ENCODE measurements at places on chromosomes 2 and 18. TPM values are rescaled to one million over a fixed set of nuclear protein-coding genes. Genes with fewer than 3 reads are reported as not detected.

Gene TLX2
- total RNA-seq, result 0.46 TPM

Gene HRH4
- not detected for total RNA-seq

Gene SLC4A3
- 2.9 TPM for total RNA-seq

Gene SOCS6
- total RNA-seq, result 21.9 TPM

Gene SPRED2
- 8.6 TPM for total RNA-seq

Gene RAB6C
- total RNA-seq, result not detected

Gene HOXD11
- not detected for total RNA-seq

Gene CRACDL
- total RNA-seq, result not detected

Gene ERBB4
- not detected for total RNA-seq

Gene MOGAT1
- total RNA-seq, result not detected

Gene SLC11A1
- 0.11 TPM for total RNA-seq

Gene SULT1C4
- total RNA-seq, result not detected

Gene ANKRD30BL
- total RNA-seq, result not detected

Gene PROKR1
- not detected for total RNA-seq

Gene GALNT5
- total RNA-seq, result 70.6 TPM

Gene ANKMY1
- 7.8 TPM for total RNA-seq

Gene RTP5
- not detected for total RNA-seq

Gene FBXO15
- 0.51 TPM for total RNA-seq

Gene CRYGA
- total RNA-seq, result not detected

Gene CABYR
- total RNA-seq, result 0.64 TPM

Gene DYNAP
- total RNA-seq, result not detected

Gene PCARE
- not detected for total RNA-seq

Gene ABCB11
- total RNA-seq, result not detected

Gene ODC1
- 175 TPM for total RNA-seq

Gene HOXD12
- not detected for total RNA-seq

Gene MGAT4A
- 0.17 TPM for total RNA-seq

Gene IER3IP1
- 29.2 TPM for total RNA-seq

Gene ERICH2
- total RNA-seq, result not detected

Gene BOLL
- total RNA-seq, result not detected

Gene NR4A2
- total RNA-seq, result 0.13 TPM

Gene C2orf81
- total RNA-seq, result 0.63 TPM

Gene CFC1
- not detected for total RNA-seq

Gene POTEJ
- not detected for total RNA-seq

Gene DPP10
- not detected for total RNA-seq

Gene DNER
- 3.5 TPM for total RNA-seq

Gene CCDC85A
- total RNA-seq, result 0.57 TPM

Gene CACNB4
- 0.11 TPM for total RNA-seq

Gene AKAIN1
- not detected for total RNA-seq

Gene FBXO48
- 0.64 TPM for total RNA-seq

Gene REEP1
- total RNA-seq, result 0.52 TPM

Gene TEX44
- total RNA-seq, result not detected

Gene FAM110C
- total RNA-seq, result not detected

Gene MC5R
- total RNA-seq, result not detected

Gene TMEM37
- not detected for total RNA-seq

Gene CLEC4F
- total RNA-seq, result not detected

Gene USP40
- total RNA-seq, result 30.0 TPM

Gene CYTIP
- 1.7 TPM for total RNA-seq

Gene VWC2L
- not detected for total RNA-seq

Gene MFF
- 90.2 TPM for total RNA-seq

Gene FBXO41
- 4.0 TPM for total RNA-seq

Gene YES1
- total RNA-seq, result 112 TPM

Gene ADD2
- not detected for total RNA-seq

Gene TMEM17
- total RNA-seq, result 2.5 TPM

Gene REG3A
- total RNA-seq, result not detected

Gene ALPG
- not detected for total RNA-seq

Gene PPP1R1C
- total RNA-seq, result 2.0 TPM

Gene SKA1
- total RNA-seq, result 47.3 TPM

All from LHCN-M2 (cell line).